ENCODE measurements at places on chromosomes 4 and X.

DNA sequence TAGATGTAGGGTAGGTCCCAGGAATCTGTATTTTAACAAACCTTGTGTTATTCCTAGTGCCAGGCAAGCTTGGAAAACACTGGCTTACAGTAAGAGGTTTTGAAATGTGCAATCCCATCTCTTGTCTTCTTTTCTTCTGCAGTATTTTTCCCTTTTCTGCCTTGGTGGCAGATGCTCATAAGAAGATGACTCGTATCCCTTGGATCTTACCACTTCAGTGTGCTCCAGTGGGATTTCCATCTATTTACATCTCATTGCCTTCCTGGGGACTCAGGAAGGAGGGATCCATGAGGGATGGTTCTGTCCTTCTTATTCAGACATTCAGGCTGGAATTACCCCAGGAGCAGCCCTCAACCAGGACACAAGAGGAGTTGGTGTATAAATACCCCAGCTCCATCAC is 136.6 kb downstream of the NHS start:
- no peak overlapping the region for H3K27ac ChIP-seq
- no peaks in the 10 kb centered on the region for H3K4me1 ChIP-seq
- no peak overlapping the region for H3K4me3 ChIP-seq
- H3K36me3 ChIP-seq, result no peaks in the 10 kb centered on the region
- DNase-seq, result no peak
- no peaks in the 10 kb centered on the region for H3K27me3 ChIP-seq

DNA sequence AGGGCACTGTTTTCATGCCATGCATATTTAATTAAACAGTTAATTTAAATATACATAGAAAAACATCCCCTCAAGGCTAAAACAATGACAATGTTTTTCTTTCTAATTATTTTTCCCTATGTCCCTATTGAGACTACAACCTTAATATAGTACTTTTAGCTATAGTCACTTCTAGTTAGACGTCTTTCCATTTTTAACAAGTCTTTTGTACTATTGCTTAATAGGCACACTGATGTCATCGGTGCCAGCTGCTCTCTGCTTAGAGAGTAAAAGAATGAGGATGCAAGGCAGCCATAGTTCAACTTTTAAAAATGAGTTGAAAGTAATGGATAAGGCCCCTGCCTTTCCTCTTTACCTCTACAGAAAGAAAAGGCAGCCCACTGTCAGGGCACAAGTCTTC is 191.1 kb downstream of the KCTD8 start:
- no peak overlapping the region for H3K27ac ChIP-seq
- no peaks in the 10 kb centered on the region for H3K36me3 ChIP-seq
- H3K27me3 ChIP-seq, result no peaks in the 10 kb centered on the region
- no peaks in the 10 kb centered on the region for H3K4me1 ChIP-seq
- no peak for DNase-seq

- H3K4me1 ChIP-seq, result peaks cover 13% of the 10 kb centered on the region
- H3K27ac ChIP-seq, result no peak overlapping the region
- H3K36me3 ChIP-seq, result peaks cover 29% of the 10 kb centered on the region
- no peak overlapping the region for H3K4me3 ChIP-seq
- H3K27me3 ChIP-seq, result no peaks in the 10 kb centered on the region
Measured at GRCh38 chr4:145103496-145103895, 5.4 kb downstream of the ABCE1 start.

DNA sequence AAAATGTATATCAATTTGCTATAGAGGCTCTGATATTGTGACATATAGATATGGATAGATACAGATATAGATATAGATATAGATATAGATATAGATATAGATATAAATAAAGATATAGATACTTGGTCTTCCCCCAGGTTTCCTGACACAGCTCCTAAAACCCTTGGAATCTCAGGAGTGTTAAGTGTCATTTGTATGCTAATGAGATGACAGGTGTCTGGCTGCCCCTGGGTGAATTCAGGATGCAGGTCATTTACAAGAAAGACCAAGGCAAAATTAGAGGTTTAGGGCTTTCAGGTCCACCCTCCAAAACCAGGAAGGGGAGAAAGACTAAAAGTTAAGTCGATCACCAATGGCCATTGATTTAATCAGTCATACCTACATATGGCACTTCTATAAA is 1034.8 kb downstream of the PDHA2 start:
- H3K36me3 ChIP-seq, result no peaks in the 10 kb centered on the region
- no peaks in the 10 kb centered on the region for H3K27me3 ChIP-seq
- H3K4me1 ChIP-seq, result no peaks in the 10 kb centered on the region

DNA sequence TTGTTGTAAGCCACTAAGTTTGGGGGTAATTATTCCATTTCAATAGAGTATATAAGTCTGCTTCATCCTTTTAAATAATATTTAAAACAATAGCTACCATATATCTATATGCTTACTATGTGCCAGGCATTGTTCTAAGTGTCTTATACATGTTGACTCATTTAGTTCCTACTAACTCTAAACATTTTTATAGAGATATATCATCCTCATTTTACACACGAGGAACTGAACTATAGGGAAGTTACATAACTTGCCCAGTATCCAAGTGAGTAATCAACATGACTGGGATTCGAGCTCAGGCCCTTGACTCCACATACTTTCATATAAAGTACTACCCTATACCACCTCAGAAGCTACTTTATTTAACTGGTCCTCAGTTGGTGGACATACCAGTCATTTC is 175.3 kb upstream of the RAI2 start:
- no peaks in the 10 kb centered on the region for H3K4me1 ChIP-seq
- H3K36me3 ChIP-seq, result no peaks in the 10 kb centered on the region
- no peak overlapping the region for H3K4me3 ChIP-seq
- no peak for DNase-seq
- no peaks in the 10 kb centered on the region for H3K27me3 ChIP-seq

All from effector memory CD4-positive, alpha-beta T cell (primary cell).